ENCODE measurements at places on chromosomes 6 and 20.

- no peak for DNase-seq
Measured at GRCh38 chr6:46451343-46451742, 39.9 kb downstream of the RCAN2 start.

DNA sequence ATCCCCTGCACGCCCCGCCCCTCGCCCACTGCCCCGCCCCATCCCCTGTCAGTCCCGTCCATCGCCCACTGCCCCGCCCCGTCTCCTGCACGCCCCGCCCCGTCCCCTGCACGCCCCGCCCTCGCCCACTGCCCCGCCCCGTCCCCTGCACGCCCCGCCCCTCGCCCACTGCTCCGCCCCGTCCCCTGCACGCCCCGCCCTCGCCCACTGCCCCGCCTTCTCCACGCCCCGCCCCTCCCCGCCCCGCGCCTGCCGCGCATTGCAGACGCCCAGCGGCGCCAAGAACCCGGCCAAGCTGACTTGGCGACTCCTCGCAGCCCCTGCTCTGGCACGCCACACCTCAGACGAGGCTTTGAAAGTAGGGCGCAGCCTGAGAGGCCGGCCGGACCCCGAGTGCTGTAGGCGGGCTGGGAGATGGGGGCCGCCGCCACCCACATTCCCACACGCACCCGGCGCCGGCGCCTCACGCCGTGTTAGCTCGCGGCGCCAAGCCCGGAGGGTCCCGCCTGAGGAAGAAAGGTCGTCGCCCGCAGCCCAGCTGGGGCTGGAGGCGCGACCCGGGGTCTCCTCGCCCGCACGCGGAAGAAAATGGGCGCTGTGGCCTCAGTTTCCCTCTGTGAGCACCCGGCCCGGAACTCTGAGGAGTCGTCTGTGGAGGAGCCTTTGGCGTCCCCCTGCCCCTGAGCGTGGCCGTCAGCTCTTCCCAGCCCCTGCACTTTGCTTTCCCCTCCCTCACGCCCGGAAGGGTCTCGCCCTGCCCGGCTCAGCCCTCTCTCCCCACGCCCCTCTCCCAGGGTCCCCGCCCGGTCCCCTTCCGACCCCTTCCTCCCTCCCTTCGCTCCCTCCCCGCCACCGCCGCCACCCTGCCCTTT, at the start of gene RAD21L1:
TSS of gene RAD21L1 (plus strand) at position 262 of the 872 bp plus-strand sequence. CDS start 2,410 bp downstream, outside the sequence.
- DNase-seq, result peak; percentile 36

DNA sequence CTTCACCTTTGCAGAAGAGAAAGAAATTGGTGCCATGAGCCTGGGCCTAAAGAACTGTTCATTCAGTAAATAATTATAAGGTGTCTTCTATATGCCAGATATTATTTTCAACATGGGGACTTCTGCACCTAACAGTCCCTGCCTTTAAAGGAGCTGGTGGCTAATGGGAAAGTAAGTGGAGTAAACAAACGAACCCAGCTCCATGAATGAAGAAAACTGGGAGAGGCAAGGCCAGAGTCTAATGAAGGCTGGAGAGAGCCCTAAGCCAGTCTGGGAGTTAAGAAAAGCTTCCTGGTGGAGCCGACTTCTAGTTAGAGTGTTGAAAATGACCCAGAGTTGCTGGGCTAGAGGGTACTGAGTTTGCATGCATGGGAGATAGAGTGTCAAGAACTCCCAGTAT, 24.2 kb upstream of the EFHC1 start:
- DNase-seq, result no peak

DNA sequence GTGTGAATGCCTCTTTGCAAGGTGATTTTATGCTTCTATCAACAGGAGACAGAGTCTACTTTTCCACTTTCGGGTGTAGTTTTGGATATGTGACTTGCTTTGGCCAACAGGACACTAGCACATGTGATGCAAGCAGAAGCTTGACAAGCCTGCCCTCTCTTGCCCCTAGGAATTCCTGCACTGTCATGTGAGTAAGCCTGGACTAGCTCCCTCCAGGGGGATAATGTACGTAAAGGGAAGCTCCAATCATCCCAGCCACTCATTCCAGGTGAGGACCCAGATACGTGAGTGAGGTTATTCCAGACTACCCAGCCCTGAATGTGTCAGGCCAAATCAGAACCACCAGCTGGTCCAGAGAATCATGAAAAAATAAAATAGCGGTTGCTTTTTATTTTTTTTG, 33.3 kb downstream of the BEND3 start:
- DNase-seq, result no peak

DNA sequence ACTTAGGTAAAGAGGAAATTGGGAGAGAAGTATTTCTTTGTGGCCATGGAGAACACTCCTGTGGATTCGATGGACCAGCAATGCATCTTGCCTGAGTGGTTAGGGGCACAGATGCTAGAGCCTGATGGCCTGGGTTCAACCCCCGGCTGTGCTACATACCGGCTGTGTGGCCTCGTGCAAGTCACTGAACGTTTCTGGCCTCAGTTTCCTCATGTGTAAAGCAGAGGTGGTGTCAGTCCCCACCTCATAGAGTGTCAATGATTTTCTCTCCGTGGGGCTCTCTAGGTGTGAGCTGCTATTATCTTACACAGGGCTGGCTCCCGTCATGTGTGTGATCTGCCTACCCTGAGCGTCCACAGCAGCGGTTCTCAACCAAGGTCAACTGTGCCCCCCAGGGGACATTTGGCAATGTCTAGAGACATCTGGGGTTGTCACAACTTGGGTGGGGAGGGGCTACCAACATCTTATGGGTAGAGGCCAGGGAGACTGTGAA, 50.0 kb upstream of the PTPN1 start:
- DNase-seq, result no peak

- no peak for DNase-seq
Measured at GRCh38 chr6:9789201-9789600, 625.7 kb downstream of the TFAP2A start.

- no peak for DNase-seq
Measured at GRCh38 chr6:34333858-34334257, 58.6 kb downstream of the NUDT3 start.

GRCh38 chr6:25278261-25278913, 787 bp upstream of the CARMIL1 start:
- no peak for DNase-seq

DNA sequence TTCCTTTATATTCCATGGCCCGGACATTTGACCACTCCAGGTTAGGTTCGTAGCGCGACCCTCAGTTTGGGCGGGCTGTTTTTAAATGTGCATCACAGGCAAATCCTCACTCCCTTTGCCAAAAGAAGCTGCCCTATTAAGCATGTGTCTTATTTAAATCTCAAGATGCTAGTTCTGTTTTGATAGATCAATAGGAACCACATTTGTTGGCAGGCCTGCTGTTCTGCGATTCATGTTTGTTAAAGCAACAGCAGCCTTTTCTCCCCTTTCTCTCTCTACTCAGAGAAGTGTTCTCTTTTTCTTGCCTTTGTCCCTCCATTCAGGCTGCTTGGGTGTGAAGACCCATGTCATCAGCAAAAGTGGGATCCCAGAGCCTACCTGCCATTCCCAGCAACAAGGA, 212.0 kb upstream of the SSTR4 start:
- no peak for DNase-seq

- no peak for DNase-seq
Measured at GRCh38 chr6:36717231-36717825, 19.7 kb downstream of the RAB44 start.

- DNase-seq, result no peak
Measured at GRCh38 chr6:18753076-18753475, 365.9 kb downstream of the RNF144B start.

All from NCI-H2029 (cell line).